ENCODE measurements at places on chromosomes 5 and 9. TPM values are rescaled to one million over a fixed set of nuclear protein-coding genes. Genes with fewer than 3 reads are reported as not detected.

Gene ZNF354C
- total RNA-seq, result 12.4 TPM

Gene PCDHA5
- total RNA-seq, result not detected

Gene PCDHA12
- 0.50 TPM for total RNA-seq

Gene SPINK7
- total RNA-seq, result not detected

Gene PAX5
- total RNA-seq, result not detected

Gene P4HA2
- total RNA-seq, result 553 TPM

Gene FANCG
- total RNA-seq, result 12.2 TPM

Gene PLPP7
- 8.2 TPM for total RNA-seq

Gene CLPTM1L
- total RNA-seq, result 189 TPM

Gene CD72
- total RNA-seq, result 1.0 TPM

DNA sequence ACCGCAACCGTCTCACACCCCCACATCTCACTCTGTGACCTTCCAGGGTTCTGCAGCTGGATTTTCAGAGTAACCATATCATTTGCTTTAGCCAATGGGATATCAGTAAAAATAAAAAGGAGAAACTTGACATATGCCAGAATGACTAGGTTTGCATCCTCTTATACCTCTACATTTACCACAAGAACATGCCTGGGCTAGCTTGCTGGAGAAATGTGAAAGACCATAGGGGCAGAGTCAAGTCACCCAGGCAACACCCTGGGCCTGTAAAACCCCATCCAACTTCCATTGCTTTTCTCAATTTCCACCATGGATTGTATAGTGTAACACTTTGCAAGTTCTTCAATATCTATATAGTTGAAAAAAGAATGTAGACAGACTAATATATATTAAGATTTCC is 731.1 kb downstream of the PTPRD start:
- no peak overlapping the region for H3K4me3 ChIP-seq
- H3K36me3 ChIP-seq, result no peaks in the 10 kb centered on the region
- H3K4me1 ChIP-seq, result no peaks in the 10 kb centered on the region
- no peak for DNase-seq

DNA sequence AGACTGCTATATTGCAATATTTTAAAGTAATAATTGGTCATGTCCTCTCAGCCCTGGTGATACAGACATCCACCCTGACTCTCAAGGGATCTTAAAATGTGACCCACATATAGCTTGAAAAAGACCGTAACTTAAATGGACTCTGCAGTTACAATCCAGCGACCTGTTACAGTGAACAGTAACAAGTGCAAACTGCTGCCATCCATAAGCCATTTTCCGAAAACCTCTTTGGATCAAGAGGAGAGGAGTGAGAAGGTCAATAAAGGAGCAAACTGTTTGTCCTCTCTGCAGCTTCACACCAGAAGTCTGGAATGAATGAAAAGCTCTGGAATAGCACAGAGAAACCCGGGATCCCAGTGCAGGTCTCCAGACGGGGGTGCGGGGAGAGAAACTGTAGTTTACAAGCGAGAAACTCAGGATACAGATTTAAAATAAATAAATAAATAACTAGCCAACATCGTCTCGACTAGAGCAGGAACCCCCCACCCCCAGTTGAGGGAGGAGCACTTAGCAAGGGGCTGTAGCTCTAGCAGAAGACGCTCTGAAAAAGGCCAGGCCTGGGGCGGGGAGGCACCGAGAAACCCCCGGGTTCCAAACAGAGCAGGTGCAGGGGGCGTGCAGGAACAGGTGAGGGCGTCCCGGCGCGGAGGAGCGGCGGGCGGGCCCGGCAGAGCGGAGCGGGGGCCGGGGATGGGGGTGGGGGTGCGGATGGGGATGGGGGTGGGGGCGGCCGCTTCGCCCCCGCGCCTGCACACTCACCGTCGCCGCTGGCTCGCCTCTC is 572 bp downstream of the ZDHHC21 start:
- DNase-seq, result peak; percentile 12
- no peaks in the 10 kb centered on the region for H3K4me1 ChIP-seq
- peaks cover 3% of the 10 kb centered on the region for H3K27me3 ChIP-seq
- no peaks in the 10 kb centered on the region for H3K36me3 ChIP-seq

DNA sequence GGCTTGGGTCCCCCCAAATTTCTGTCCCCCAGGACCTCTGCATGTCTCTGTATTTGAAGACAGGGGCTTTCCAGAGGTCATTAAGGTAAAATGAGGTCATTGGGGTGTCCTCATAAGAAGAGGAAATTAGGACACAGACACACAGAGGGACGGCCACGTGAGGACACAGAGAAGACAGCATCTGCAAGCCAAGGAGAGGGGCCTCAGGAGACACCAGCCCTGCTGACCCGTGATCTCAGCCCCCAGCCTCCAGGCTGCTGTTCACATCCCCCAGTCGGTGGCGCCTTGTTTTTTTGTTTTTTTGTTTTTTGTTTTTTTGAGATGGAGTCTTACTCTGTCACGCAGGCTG is 1.2 kb upstream of the CCDC183 start:
- DNase-seq, result no peak
- no peak overlapping the region for H3K27ac ChIP-seq
- H3K36me3 ChIP-seq, result peaks cover 2% of the 10 kb centered on the region

DNA sequence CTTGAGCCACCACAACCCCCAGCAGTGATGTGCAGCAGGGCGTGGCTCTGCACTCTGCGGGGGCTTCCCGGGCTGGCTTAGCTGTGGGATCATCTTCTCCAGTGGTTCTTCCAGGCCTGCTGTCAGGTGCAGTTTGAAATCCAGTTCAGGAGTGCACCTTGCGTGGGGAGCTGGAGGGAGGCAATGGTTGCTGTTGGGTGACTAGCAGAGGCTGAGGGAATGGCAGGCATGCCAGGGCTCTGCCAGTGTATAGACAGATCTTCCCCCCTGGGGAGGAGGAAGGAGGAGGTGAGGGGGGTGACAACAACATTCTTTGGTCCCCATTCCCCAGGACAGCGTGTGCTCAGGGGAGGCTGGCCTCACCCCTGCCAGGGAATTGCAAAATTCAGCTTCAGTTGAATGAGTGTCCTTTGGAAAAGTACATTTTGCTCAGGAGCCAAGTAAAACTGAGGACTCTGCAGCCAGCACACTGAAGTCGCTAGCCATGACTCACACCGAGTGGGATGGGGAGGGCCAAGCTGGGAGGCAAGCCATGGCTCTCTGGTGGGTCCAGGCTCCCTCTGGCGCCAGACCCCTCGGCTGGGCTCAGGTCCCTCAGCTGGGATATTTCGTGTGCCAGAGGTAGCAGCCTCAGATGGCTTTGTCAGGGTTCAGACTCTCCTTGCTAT is 35.0 kb downstream of the ERGIC1 start:
- H3K4me1 ChIP-seq, result peaks cover 60% of the 10 kb centered on the region
- DNase-seq, result peak; percentile 96
- H3K27ac ChIP-seq, result peak overlapping the region; percentile 94

GRCh38 chr5:112710896-112711295 is 26.8 kb upstream of the APC start:
- no peaks in the 10 kb centered on the region for H3K36me3 ChIP-seq
- no peak overlapping the region for H3K27ac ChIP-seq
- H3K4me3 ChIP-seq, result no peak overlapping the region
- DNase-seq, result no peak

DNA sequence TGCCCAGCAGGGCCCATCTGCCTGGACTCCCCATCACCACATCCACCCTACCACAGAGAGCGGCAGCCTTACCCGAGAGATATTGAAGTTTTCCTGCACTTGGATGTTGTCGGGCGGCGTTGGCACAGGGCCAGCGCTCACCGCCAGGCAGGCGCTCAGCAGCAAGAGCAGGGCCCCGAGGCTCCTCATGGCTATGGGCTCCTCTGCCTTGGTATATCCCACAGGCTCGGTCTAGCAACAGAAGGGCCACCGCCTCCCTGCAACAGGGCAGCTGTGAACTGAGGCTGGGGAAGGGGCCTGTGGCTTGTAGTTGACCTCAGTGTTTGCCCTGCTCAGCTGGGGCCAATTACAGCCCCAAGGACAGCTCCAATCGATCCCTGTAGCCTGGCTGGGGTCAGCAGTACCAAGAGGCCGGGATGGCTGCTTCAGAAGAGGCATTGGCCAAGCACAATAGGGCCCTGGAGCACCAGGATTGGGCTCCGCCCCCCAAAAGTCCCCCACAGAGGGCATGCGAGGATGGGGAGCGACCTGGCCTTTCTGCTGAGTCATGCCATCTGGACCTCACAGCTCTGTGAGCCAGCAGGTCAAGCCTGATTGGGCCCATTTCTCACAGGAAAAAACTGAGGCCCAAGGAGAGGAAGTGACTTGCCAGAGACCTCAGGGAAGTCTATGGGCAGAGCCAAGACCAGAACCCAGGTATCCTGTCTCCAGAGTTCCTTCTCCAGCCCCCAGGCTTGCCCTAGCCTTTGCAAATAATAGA is at the start of gene AMBP:
AMBP (minus strand) TSS at position 280 of the 760 bp plus-strand sequence; CDS start at position 189, 91 bp downstream.
- no peak within 1 kb of the TSS for H3K27ac ChIP-seq
- H3K4me1 ChIP-seq, result no peaks in the 10 kb centered on the region
- peaks cover 25% of the 10 kb centered on the region for H3K27me3 ChIP-seq
- no peak for DNase-seq
- H3K36me3 ChIP-seq, result no peaks in the 10 kb centered on the region

DNA sequence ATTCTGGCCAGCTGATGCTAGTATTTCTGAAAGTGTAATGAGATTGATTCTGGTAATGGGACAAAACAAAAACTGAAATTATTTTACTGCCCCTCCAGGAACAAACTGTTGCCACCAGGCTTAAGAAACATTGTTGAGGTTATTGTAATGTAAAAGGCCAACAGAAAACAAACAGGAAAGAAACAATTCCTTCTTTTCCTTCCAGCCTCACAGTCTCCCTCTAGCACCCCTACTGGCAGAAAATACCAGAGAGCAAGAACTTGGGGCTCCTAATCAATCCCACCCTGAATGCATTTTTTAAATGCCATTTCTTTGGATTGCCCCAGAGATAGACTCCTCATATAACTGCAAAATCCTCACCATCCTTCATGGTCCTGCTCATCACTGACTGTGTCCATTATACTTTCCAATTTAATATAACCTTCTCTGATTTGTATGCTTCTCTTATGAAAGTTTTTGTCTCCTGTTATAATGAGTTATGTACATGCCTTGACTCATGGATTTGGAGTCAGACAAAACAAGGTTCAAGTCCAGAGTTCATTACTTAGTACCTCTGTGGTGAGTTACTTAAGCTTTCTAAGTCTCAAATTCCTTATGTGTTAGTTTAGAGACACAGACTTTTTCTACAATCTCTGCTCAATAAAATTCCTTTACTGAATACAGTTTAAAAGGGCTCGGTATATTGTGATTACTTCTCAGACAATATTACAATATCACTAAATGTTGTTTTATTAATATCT is 157.9 kb upstream of the FBN2 start:
- H3K36me3 ChIP-seq, result no peaks in the 10 kb centered on the region
- no peak overlapping the region for H3K27ac ChIP-seq
- H3K27me3 ChIP-seq, result no peaks in the 10 kb centered on the region
- peak; percentile 35 for DNase-seq

DNA sequence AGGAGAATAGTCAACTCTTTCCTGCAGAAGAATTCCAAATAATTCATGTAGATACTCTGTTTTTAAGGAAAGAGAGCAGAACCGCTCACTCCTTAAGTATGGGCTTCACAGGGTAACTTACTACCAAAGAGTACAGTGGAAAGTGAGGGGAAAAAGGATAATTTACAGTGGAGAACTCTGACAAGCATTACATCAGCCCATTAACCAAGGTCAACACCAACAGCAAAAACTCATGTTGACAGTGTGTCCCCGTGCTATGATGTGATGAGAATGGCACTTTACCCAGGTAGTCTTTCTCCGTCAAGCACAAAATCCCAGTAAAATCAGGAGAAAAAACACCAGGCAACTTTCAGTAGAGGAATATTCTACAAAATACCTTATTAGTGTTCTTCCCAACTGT is 104.3 kb downstream of the ADCY2 start:
- no peaks in the 10 kb centered on the region for H3K4me1 ChIP-seq
- no peaks in the 10 kb centered on the region for H3K36me3 ChIP-seq
- no peak for DNase-seq
- no peak overlapping the region for H3K4me3 ChIP-seq
- H3K27ac ChIP-seq, result no peak overlapping the region
- H3K27me3 ChIP-seq, result no peaks in the 10 kb centered on the region

DNA sequence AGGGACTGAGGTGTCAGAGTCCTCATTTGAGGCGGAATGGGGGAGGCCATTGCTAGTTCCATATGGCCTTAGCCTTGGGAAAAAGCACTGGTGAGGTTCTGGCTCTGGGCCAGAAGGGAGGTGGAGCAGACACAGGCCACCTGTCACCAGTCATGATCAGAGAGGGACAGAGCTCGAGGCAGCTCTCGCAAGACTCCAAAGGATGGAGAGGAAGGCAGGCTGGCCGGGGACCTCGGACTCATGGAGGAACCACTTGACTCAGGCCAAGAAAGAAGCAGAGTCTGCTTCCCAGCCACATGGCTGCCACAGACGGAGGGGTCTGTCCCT is 29.2 kb upstream of the NSMF start:
- no peaks in the 10 kb centered on the region for H3K4me1 ChIP-seq
- peaks cover 16% of the 10 kb centered on the region for H3K27me3 ChIP-seq
- H3K27ac ChIP-seq, result no peak overlapping the region
- no peaks in the 10 kb centered on the region for H3K36me3 ChIP-seq

GRCh38 chr5:132089363-132089762 is 15.8 kb downstream of the CSF2 start:
- H3K27ac ChIP-seq, result no peak overlapping the region
- no peaks in the 10 kb centered on the region for H3K36me3 ChIP-seq
- H3K4me1 ChIP-seq, result peaks cover 24% of the 10 kb centered on the region
- H3K27me3 ChIP-seq, result no peaks in the 10 kb centered on the region
- DNase-seq, result no peak

GRCh38 chr9:70641631-70642030 is 227.2 kb upstream of the KLF9 start:
- no peaks in the 10 kb centered on the region for H3K36me3 ChIP-seq
- H3K4me1 ChIP-seq, result no peaks in the 10 kb centered on the region
- no peak for DNase-seq
- no peak overlapping the region for H3K4me3 ChIP-seq
- H3K27me3 ChIP-seq, result peaks cover 9% of the 10 kb centered on the region
- H3K27ac ChIP-seq, result no peak overlapping the region

- H3K27me3 ChIP-seq, result no peaks in the 10 kb centered on the region
- no peak overlapping the region for H3K4me3 ChIP-seq
- H3K4me1 ChIP-seq, result no peaks in the 10 kb centered on the region
These were observed 30.4 kb downstream of the ARL15 start for GRCh38 chr5:54279960-54280359.

- no peaks in the 10 kb centered on the region for H3K36me3 ChIP-seq
- no peaks in the 10 kb centered on the region for H3K4me1 ChIP-seq
- no peak for DNase-seq
- H3K4me3 ChIP-seq, result no peak overlapping the region
These were observed 125.3 kb downstream of the MCTP1 start for GRCh38 chr5:95159603-95160002.

DNA sequence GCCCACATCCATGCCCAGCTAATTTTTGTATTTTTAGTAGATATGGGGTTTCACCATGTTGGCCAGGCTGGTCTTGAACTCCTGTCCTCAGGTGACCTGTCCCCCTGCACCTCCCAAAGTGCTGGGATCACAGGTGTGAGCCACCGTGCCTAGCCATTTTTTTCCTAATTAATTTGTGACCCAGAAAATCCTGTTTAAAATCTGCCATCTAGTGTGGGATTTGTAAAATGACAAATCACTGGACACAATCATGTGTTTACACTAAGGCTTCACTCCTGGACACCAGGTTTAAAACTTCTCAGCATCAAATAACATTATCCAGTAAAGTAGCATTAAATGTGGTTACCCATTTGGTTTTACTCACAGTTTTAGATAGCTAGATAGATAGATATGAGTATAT is 18.6 kb upstream of the KDM4C start:
- H3K4me3 ChIP-seq, result no peak overlapping the region
- no peaks in the 10 kb centered on the region for H3K27me3 ChIP-seq
- DNase-seq, result peak; percentile 11
- no peak overlapping the region for H3K27ac ChIP-seq
- H3K4me1 ChIP-seq, result no peaks in the 10 kb centered on the region
- H3K36me3 ChIP-seq, result no peaks in the 10 kb centered on the region

- no peak for DNase-seq
- H3K27me3 ChIP-seq, result no peaks in the 10 kb centered on the region
- peaks cover 5% of the 10 kb centered on the region for H3K36me3 ChIP-seq
- no peak overlapping the region for H3K27ac ChIP-seq
- H3K4me1 ChIP-seq, result peaks cover 6% of the 10 kb centered on the region
These were observed 4.3 kb downstream of the MTRR start for GRCh38 chr5:7873216-7873615.
